ENCODE measurements at places on chromosomes 2 and 18. TPM values are rescaled to one million over a fixed set of nuclear protein-coding genes. Genes with fewer than 3 reads are reported as not detected.

The LRP1B gene
- under 0.01 TPM for total RNA-seq

The HOXD13 gene
- not detected for total RNA-seq

The UBE2F gene
- 78.9 TPM for total RNA-seq

The MLPH gene
- 1.4 TPM for total RNA-seq

The CHRNG gene
- total RNA-seq = not detected

The SOCS6 gene
- 59.8 TPM for total RNA-seq

The DPP4 gene
- 5.5 TPM for total RNA-seq

The ITPRIPL1 gene
- 2.3 TPM for total RNA-seq

The ADD2 gene
- not detected for total RNA-seq

The NYAP2 gene
- total RNA-seq = under 0.01 TPM

The SETBP1 gene
- total RNA-seq = 5.3 TPM

The CD207 gene
- total RNA-seq = not detected

The GCG gene
- total RNA-seq = not detected

The TAF4B gene
- total RNA-seq = 6.8 TPM

The PRKAG3 gene
- not detected for total RNA-seq

The TLX2 gene
- total RNA-seq = not detected

The DNER gene
- 1.0 TPM for total RNA-seq

The SRD5A2 gene
- 0.07 TPM for total RNA-seq

The SPP2 gene
- not detected for total RNA-seq

The GREB1 gene
- total RNA-seq = 0.28 TPM

The ZNF516 gene
- total RNA-seq = 49.8 TPM
